ENCODE measurements at places on chromosomes 1 and 21. TPM values are rescaled to one million over a fixed set of nuclear protein-coding genes. Genes with fewer than 3 reads are reported as not detected.

TRAF5 gene
- 33.3 TPM for total RNA-seq

USH2A gene
- total RNA-seq, result not detected

LCE3D gene
- total RNA-seq, result not detected

C1orf74 gene
- total RNA-seq, result 3.5 TPM

OR6N1 gene
- not detected for total RNA-seq

ZNF684 gene
- 13.3 TPM for total RNA-seq

KCNA2 gene
- 0.76 TPM for total RNA-seq

GPR25 gene
- not detected for total RNA-seq

TFAP2E gene
- total RNA-seq, result 0.47 TPM

OR14K1 gene
- not detected for total RNA-seq

TRAF3IP3 gene
- total RNA-seq, result 108 TPM

F13B gene
- not detected for total RNA-seq

CYP4Z1 gene
- not detected for total RNA-seq

VWA5B1 gene
- 0.30 TPM for total RNA-seq

Measured in activated naive CD4-positive, alpha-beta T cell treated with anti-CD3 and anti-CD28 coated beads, Interleukin-2, amount 50 U/mL, for 72 hours (primary cell).